Neural progenitor cell (in vitro differentiated cells): ENCODE measurements at places on chromosomes 16 and 17.
A peak's percentile ranks its signal among the peaks of the same experiment; 100 is the strongest.

GRCh38 chr17:62671553-62671952, 44.1 kb downstream of the MRC2 start:
- no peak for DNase-seq

GRCh38 chr17:43936434-43936833, 5.8 kb downstream of the PPY start:
- no peak for DNase-seq

- DNase-seq = no peak
These were observed 17.1 kb upstream of the ST6GALNAC1 start for GRCh38 chr17:76660656-76661042.

GRCh38 chr16:80940069-80940856, 66.4 kb downstream of the CMC2 start:
- DNase-seq = no peak

DNA sequence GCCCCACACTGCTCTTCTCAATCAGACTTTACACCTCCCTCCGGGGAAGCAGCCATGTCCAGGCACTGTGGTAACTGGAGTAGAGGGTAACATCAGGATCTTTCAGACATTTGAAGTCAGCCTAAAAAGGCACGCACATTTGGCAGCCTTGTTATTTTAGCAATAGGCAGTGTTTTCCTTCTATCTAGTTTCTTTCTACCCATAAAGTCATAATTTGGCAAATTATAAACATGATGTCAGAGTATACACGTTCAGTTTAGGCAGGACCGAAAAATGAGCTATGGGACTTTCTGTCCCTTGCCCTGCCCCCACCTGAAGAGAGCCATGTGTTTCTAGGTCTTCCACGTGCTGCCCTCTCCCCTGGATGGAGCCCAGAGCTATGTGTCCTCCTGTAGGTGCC, 21.1 kb downstream of the NARF start:
- DNase-seq = no peak

DNA sequence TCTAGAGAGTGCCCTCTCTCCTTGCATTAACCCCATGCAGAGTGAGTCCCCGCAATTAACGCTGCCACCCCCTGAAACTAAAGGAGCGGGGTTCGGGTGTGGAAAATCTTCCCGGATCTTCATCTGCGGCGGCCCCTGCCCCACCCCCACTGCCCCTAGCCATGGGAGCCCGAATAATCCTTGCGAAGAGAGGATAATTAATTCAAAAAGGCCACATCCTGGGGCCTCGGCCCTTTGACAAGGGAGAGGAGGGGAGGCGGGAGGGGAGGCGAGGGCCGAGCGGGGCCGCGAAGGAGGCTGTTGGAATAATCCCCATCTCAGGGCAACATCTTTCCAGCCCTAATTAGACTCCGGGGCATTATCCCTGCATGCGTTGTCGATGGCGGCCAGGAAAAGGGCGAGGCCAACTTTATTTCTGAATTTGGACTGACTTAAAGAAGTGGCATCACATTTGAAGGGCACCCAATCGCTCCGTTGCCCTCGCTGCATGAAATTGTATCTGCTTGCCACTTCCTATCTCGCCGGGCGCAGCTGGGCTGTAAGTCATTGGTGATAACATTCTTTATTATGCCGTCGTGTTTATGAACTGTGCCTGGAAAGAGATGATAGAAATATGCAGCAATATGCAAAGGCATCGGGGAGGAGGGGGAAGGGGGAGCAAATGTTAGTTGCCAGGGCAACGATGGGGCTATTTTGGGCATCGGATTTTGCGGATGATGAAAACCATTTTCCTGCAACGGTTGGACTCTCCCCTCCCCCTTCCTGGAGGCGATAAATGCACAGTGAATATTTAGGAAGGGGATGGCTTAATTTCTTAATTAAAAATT, 387.1 kb upstream of the TNRC6C start:
- peak; percentile 93 for DNase-seq

DNA sequence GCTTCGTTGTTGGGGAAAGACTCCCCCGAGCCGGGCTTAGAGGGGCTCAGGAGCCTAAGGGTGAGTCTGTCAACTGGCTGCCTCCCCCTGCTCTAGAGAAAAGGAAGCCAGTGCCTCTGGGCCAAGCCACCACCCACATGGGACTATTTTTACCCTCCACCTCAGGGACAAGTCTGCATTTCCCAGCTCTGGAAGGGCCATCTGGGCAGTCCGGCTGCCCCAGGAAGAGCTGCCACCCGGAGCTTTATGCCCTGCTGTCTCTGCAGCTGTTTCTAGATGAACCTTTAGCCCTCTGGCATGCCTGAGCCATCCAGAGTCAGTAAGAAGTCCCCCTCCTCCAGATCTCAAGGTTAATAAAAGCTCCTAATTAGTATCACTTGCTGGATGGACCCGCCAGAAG, 5.3 kb upstream of the RPRML start:
- no peak for DNase-seq

- no peak for DNase-seq
These were observed 61.1 kb downstream of the PECAM1 start for GRCh38 chr17:64329588-64329987.

DNA sequence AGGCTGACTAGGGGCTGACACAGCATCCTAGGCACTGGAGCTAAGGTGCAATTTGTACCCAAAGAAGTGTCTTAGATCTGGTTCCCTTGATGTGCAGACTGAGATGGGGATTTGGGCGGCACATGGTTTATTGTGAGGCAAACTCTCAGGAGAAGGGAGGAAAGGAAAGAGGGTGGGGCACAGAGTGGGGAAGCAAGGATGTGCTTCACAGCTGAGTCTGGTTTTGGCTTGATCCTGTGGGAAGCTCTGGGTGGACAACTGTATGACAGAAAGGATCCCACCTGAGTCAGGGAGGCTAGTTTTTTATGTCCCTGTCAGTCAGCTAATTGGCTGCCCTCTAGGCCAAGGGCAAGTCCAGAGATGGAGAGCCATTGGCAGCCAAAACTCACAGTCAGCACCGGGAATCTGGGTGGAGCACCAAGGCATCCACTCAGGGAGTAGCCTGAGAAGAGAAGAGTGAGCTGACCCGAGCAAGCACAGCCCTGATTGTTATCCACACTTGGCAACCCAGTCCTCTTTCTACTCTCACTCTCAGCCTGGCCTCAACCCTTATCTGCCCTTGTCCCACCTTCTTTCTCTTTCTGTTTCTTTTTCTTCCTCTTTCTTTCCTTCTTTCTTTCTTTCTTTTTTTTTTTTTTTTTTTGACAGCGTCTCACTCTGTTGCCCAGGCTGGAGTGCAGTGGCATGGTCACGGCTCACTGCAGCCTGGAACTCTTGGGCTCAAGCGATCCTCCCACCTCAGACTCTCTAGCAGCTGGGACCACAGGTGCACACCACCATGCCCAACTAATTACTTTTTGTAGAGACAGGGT, 12.0 kb downstream of the ARL4D start:
- no peak for DNase-seq

GRCh38 chr16:2507665-2508064, 6.1 kb upstream of the ATP6V0C start:
- no peak for DNase-seq

DNA sequence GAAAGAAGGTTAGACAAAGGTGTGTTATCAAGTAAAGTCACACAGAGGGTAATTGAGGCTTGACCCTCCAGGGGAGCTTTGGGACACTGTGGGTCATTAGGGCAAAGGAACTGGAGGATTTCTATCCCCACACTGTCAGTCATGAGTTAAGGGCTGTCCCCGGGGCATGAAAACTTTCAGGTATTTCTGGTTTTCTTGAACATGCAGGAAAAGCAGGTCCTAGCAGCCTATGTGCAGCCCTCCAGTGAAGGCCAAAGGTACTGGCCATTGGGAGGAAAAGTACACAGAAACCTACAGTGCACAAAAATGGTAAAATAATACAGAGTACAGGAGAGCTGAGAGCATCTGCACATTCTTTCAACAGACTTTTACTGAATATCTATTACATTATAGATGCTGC, 44.4 kb upstream of the SCNN1B start:
- no peak for DNase-seq

GRCh38 chr16:65117811-65118448, 3.9 kb downstream of the CDH11 start:
- peak; percentile 86 for DNase-seq

DNA sequence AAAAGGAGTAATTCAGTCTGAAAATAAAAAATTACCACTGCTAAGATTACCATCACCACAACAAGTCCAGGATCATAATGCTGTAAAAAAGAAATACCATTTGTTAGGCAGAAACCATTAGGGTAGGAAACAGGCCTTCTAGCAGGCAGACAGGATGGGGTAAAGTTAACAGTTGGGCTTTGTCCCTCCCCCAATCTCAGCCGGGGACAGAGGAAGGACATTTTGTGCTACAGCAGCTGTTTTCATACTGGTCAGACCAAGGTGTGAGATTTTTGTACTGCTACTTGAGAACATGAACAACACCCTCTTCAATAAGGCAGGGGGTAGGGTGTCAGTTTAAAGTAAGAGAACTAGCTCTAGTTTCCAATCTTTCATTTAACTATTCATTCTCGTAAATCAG, 49.2 kb upstream of the ITGA2B start:
- peak; percentile 6 for DNase-seq

- no peak for DNase-seq
These were observed 514.4 kb downstream of the XYLT1 start for GRCh38 chr16:16956376-16956775.

DNA sequence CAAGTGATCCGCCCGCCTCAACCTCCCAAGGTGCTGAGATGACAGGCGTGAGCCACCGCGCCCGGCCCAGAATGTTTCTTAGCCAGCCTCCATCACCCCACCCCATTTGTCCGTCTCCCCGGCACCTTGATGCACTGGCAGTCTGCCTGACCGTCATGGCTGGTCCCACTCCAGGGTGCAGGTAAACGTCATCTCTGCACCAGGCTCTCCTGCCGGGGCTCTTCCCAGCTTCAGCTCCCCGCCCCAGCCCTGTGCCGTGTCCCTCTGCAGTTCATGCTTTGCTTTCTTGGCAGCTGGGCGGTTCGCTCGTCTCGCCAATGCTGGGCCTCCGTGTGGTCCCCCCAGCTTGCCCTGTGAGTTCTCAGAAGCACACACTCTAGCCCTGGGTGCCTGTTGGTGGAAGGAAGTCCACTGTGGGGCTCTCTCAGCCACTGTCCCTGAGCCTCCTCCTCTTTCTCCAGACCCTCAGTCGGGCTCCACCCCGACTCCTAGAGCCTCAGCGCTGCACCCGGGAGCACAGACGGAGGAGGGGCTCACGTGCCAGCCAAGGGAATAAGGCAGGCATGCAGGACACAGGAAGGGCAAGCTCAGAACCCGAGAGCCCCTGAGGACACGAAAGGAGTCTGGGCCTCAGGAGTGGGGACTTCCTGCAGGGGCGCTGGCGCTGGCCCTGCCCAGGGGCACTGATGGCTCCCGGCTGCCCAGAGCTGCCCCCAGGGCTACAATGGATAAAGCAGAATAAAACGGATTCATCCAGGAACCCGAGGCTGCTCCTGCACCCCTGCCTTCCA, 12.0 kb downstream of the HS3ST6 start:
- peak; percentile 21 for DNase-seq

DNA sequence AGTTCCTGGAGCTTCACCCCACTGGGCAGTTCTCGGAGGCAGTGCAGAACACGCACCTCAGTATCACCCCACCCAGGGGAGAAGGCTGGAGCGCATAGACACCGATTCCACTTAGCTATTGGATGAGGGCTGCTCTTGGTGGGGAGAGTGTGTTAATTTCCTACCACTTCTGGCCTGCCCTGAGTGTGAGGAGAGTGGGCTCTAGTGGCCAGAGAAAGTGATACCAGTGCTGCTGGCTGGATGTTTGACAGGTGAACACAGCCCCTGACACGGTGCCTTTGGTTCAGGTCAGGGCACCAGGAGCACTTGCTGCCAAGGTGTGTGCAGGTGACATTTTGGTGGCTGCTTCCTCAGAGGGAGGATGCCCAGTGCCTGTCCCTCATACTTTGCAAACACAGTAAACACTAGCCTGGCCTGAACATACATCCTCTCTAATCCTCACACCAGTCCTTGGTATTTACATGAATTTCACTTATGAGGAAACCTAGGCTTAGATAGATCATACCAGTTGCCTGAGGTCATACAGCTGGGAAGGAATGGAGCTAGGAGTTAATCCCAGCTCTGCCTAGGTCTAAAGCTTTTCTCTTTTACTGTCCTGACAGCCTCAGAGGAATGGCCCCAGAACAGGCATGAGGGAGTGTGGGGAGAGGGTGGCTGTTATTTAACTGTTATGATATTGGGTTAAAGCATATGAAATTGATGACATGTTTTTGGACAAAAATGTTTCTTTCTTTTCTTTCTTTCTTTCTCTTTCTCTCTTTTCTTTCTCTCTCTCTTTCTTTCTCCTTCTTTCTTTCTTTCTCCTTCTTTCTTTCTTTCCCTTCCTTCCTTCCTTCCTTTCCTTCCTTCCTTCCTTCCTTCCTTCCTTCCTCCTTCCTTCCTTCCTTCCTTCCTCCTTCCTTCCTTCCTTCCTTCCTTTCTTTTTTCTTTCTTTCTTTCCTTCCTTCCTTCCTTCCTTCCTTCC, 21.0 kb upstream of the ITGAX start:
- peak; percentile 43 for DNase-seq

- peak; percentile 20 for DNase-seq
These were observed 70.5 kb downstream of the MPRIP start for GRCh38 chr17:17112628-17113200.
